ENCODE measurements at places on chromosomes 2 and 18.

- no peak for DNase-seq
These were observed 192.2 kb upstream of the HS6ST1 start for GRCh38 chr2:128510701-128511397.

DNA sequence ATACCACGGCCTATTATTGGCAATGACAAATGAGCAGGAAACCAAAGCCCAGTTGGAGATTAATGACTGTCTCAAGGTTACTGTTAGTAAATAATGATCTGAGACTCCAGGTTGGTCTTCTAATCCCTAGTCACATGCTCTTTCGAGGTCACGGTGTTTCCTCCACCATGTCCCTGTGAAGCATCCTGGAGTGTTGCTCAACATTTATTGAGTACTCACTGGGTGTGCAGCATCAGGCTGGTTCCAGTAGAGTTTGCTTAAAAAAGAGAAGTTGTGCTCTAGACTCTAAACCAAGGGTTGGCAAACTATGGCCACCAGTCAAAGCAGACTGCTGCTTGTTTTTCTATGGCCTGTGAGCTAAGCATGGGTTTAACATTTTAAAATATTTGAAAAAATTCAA lies 263.8 kb upstream of the ATP5MC3 start:
- peak; percentile 36 for DNase-seq

DNA sequence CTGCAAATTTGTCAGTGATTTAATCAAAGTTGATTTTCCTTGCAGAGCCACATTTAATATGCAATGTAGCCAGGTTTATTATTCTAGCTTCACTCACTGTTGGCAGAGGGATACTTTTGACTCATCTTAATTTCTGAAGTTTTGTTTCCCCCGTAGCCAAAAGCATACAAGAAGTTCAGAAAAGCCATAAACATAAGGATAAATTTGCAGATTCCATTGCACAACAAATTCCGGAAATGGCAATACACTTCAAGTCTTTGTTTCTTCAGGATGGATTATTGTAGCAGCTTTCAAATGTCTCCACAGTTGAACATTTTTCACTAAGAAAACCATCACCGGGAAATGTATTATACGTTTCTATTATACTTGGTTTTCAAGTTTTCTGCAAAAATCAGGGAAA lies 88.0 kb upstream of the ZCCHC2 start:
- no peak for DNase-seq

DNA sequence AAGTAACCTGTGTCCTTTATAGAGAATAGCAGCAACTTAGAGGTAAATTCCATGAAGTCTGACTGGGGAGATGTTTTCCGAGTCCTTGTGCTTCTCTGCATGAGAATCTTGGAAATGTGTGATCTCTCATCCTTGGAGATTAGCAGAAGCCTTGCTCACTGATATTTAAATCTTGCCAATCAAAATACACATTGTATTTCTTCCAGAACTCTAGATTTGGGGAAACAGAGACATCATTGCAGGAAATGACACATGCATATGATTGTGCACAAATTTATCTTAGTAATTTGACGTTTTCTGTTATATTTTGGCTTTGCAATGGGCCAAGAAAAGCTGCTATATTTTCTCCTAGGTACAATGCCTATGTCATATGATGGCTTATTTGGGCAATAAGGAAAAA lies 182.6 kb downstream of the ZNF804A start:
- DNase-seq = no peak

- DNase-seq = peak; percentile 23
These were observed 222.4 kb upstream of the OSR1 start for GRCh38 chr2:19580830-19581229.

Measured in HuH-7 (cell line).